OCI-M1 (cell line): ENCODE measurements at places on chromosomes 7 and 10.

DNA sequence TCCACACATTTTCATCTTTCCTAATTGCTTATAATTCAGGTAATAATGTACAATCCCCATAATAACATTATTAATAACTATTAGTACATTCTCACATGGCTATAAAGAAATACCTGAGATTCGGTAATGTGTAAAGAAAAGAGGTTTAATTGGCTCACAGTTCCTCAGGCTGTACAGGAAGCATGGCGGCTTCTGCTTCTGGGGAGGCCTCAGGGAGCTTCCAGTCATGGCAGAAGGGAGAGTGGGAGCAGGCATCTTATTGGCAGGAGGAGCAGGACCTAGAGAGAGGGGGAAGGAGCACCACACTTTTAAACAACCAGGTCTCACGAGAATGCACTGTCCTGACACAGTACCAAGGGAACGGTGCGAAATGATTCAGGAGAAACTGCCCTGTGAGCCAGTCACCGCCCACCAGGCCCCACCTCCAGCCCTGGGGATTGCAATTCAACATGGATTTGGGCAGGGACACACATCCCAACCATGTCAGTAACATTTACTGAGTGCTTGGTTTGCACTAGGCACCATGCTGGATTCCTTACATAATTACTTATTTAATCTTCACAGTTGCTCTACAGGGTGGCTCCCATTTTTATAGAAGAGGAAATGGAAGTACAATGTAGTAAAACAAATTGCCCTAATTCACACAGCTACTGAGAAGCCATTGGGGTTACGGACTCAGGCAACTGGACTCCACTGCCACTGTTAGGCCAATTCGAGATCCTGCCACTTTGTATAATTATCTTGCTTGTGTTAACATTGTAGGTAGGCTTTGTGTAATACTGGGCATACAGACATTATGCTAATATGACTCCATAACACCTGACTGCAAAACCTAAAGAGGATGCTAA, 8.7 kb upstream of the ESYT2 start:
- DNase-seq = no peak

DNA sequence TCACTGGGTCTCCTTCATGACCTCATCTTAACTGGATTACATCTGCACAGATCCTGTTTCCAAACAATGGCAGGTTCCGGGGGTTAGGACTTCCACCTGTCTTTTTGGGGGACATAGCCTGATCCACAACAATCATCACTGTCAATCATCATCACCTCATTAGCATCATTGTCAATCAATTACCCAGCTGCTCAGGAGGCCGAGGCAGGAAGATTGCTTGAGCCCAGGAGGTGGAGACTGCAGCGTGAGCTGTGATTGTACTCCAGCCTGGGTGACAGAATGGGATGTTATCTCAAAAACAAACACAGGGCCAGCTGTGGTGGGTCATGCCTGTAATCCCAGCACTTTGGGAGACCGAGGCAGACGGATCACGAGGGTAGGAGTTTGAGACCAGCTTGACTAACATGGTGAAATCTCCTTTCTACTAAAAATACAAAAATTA, 18.7 kb downstream of the AMZ1 start:
- no peak for DNase-seq

DNA sequence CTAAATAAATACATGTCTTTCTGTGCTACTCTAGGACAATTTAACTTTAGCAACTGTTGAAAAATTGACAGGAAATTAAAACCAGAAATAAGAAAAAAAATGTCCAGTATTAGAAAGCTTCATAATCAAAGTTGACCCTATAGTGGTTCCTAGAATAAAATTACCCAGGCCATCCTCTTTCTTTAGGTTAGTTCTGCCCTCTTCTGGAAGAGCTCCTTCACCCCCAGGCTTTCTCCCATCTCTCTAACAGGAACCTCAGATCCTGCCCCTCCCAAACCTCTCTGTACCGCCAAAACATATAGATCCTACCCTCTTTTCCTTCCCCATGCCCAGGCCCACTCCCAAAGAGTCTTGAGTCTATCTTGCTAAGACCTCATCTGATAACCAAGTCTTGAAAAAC, 159.4 kb upstream of the CDK1 start:
- DNase-seq = peak; percentile 65

DNA sequence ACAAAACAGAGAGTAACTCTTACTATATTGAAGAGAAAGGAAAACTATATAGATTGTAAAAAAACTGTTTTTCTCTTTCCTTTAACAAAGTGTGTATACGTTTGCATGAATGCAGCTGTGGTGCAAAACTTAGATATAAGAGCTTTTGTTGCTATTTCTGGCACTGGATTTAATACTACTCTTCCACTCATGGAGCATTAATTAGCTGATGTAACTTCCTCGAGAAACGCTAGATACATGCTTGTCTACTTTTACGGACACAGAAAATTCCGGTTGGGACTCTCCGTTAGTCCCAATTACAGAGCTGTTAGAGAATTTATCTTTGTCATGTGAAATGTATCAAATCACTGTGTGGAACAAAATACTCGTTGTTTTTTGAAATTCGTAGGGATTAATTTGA, 135.5 kb downstream of the ZNF22 start:
- DNase-seq = no peak

GRCh38 chr7:47266131-47266706, 315.7 kb downstream of the TNS3 start:
- peak; percentile 58 for DNase-seq

DNA sequence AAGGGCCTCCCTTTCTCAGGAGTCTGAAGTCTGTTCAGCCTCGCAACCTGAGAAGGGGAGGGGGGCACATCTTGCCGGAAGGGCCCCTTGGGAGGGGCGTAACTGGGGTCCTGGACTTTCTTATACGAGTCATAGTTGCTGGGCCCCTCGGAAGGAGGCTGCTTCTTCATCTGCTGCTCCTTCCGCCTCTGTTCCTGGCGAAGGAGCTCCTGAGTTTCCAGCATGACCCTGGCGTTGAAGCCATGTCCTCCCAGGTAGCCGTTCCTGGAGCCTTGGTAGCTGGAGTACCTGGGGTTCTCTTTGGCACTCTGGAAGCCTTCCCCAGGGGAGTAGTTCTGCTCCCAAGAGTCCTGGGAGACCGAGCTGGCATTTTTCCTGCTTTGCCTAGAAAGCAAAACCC, 703.9 kb downstream of the PARD3 start:
- DNase-seq = no peak

DNA sequence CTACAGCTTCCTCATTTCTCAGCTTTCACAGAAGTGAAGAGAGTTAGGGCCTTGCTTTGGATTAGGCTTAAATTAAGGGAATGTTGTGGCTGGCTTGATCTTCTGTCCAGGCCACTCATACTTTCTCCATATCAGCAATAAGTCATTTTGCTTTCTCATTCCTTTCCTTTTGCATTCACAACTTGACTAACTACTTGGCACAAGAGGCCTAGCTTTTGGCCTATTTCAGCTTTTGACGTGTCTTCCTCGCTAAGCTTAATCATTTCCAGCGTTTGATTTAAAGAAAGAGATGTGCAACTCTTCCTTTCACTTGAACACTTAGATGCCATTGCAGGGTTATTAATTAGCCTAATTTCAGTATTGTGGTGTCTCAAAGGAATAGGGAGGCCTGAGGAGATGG, 712.0 kb downstream of the INHBA start:
- no peak for DNase-seq

DNA sequence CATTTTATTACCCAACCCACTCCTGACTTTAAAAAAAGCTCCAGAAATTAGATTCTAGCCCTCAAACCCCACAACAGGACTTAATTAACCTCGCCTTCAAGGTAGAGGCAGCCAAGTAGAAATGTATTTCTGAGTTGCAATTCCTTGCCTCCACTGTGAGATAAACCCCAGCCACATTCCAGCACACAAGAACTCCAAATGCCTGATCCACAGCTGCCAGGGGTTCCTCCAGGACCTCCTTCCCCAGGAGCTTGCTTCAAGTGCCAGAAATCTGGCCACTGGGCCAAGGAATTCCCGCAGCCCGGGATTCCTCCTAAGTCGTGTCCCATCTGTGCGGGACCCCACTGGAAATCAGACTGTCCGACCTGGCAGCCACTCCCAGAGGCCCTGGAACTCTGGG, 25.9 kb upstream of the ARL4A start:
- no peak for DNase-seq

DNA sequence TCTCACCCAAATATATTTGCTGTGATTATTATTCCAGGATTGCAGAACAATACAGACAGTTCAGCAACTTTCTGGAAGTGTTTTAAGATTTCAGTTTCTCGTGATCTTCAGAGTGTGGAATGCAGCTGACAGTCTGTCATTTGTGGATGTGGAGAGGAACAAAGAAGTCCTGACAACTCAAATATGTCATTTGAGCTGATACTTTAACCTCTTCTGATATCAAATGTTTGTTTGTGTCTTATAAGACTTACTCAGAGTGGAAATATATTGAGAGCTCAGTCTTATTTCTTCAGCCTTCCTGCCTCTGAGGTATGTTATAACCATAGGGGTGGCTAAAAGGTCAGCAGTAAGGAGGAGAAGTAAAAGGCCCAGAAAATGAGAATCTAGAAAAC, 96.4 kb downstream of the OSBPL3 start:
- DNase-seq = no peak

DNA sequence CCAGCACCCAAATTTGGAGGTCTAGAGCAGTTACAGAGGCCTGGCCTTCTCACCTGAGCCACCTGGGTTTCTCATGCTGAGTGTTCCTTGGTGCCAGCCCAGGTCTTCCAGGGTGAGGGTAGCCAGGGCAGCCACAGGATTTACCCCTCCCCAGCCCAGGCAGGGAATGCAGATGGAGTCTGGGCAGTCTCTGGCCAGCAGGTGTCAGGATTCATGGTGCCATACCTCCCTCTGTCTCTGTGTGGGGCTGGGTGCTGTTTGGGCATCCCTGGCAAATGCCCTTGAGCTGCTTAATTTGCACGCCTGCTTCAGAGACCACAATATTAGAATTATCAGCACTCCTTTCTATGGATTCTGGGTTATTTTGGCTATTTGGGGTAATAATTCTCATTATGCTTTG, 246.7 kb downstream of the GFRA1 start:
- no peak for DNase-seq

DNA sequence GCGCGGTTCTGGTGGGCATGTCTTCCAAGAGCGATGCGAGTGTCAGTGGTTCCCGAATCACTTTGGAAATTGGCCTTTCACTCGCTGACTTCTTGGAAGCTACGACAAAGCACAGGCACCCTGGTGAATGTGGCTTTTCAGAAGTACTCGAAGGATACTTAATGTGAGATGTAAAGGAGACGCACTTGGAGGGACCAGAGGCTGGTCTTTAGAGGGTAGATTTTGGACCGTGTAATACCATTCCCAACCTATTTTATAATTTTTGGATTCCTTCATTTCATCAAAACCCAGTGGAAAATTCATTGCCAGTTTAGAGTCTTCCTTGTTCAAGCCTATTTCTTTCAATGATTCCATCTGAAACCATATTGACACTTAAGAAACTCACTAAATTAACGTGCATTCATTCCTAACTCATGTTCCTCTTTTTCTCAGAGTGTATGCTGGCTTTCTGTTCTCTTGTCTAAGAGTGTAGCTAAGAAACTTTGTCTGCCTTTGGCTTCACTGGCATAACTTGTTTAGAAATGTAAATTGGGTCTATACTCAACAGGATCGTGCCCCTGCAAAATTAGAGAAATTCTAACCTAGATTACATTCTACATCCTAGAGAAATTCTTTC, 645 bp upstream of the COPG2 start:
- peak; percentile 50 for DNase-seq

- no peak for DNase-seq
These were observed 441.7 kb downstream of the TYW1 start for GRCh38 chr7:67438198-67438882.

- DNase-seq = no peak
These were observed 30.6 kb upstream of the WDFY4 start for GRCh38 chr10:48653944-48654698.

DNA sequence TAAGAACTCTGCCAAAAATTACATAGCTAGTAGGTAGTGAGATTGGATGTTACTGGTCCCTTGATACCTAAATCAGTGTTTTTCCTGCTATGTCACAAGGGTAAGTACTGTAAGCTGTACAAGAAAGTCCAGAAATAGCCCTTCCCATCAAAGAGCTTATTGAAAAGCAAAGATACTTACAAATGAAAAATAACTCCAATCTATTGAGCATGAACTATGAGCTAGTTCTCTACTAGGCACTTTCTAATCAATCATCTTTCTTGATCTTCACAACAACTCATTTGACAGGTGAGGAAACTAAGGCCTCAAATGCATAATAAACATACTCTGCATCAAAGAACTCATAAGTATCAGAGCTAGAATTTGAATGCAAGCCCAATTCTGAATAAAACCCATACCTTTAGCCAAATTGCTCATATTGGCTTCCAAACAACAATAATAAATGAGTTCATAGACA, 249.8 kb upstream of the TCF7L2 start:
- no peak for DNase-seq

DNA sequence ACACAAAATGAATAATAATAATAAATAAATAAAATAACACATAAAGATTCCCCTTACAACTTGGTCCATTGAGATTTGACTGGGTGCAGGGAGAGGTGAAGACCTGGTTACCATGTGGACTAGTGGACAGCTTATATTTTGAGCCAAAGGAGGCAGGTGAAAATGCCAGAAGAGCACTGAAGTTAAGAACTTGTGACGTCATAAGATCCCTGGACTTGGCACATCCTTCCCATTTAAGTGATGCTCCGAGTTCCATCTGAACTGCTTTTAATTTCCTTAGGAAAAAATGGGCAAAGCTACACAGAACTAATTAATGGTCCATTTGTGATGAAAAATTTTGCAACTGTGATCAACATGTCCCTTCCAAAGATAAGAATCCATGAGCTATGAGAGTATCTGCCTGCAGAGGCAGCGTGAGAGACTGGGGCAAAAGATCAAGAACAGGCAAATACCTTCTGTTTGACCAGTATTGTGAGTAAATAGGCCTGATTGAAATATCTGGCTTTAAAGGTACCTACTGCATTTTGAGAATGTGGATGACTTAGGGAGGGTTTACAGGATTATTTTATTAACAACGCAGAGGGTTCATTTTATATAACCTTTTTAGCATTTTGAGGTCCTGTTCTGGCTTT, 101.2 kb upstream of the POT1 start:
- DNase-seq = no peak

- no peak for DNase-seq
These were observed 87.2 kb upstream of the ZNF32 start for GRCh38 chr10:43735907-43736306.

- DNase-seq = no peak
These were observed 8.8 kb downstream of the FZD8 start for GRCh38 chr10:35633006-35633980.

- no peak for DNase-seq
These were observed 37.4 kb downstream of the WIPF3 start for GRCh38 chr7:29843726-29844125.

DNA sequence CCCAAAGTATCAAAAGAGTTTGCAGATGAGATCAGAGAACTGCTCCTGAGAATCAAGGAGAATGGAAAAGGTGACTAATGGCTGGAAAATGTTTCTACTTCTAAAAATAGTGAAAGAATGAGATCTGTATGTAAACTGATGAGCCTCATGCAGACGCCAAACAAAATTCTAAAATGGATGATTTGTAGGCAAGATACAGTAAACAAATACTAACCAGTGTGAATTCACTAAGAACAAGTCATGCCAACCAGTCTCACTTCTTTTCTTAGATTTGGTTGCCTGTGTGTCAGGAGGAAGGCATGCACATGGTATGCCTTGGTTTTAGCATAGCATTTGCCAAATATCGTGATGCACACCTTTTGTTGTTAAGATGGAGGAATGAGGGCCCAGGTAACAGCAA, 94.9 kb upstream of the PIK3CG start:
- DNase-seq = no peak

GRCh38 chr10:91759581-91759986, 38.6 kb upstream of the TNKS2 start:
- peak; percentile 31 for DNase-seq
